ENCODE measurements at places on chromosomes 6 and 20. TPM values are rescaled to one million over a fixed set of nuclear protein-coding genes. Genes with fewer than 3 reads are reported as not detected.

The GCLC gene
- total RNA-seq = 44.4 TPM

The DOK5 gene
- 1.0 TPM for total RNA-seq

The ANKRD66 gene
- total RNA-seq = not detected

The STMND1 gene
- total RNA-seq = 22.1 TPM

GRCh38 chr20:17825252-17825959 lies 125.6 kb downstream of the BANF2 start:
- no peaks in the 10 kb centered on the region for H3K36me3 ChIP-seq
- H3K27ac ChIP-seq = no peak overlapping the region
- no peak for DNase-seq
- H3K27me3 ChIP-seq = no peaks in the 10 kb centered on the region

- H3K4me3 ChIP-seq = no peak overlapping the region
- H3K27ac ChIP-seq = no peak overlapping the region
- no peaks in the 10 kb centered on the region for H3K4me1 ChIP-seq
- DNase-seq = no peak
Measured at GRCh38 chr6:13355043-13355945, 27.0 kb upstream of the TBC1D7 start.

- no peak for DNase-seq
- no peaks in the 10 kb centered on the region for H3K36me3 ChIP-seq
- no peaks in the 10 kb centered on the region for H3K27me3 ChIP-seq
- no peak overlapping the region for H3K4me3 ChIP-seq
- H3K4me1 ChIP-seq = no peaks in the 10 kb centered on the region
- H3K27ac ChIP-seq = no peak overlapping the region
Measured at GRCh38 chr6:57298741-57299140, 18.7 kb upstream of the PRIM2 start.

DNA sequence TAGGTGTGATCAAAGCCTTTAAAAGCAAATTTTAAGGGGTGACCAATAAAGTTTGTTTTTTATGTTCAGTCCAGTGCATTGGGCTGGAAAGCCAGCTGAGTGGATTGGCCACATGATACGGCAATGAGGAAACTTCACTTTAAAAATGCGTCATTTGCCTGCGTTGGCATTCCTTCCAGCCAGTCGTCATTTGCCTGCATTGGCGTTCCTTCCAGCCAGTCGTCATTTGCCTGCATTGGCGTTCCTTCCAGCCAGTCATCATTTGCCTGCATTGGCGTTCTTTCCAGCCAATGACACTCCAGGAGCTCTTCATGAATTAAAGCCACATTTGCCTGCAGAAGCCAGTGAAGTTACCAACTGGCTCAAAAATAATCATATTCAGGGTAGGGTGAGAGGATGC lies 378.6 kb downstream of the SMOC2 start:
- H3K36me3 ChIP-seq = no peaks in the 10 kb centered on the region
- DNase-seq = no peak
- H3K4me1 ChIP-seq = no peaks in the 10 kb centered on the region
- no peak overlapping the region for H3K4me3 ChIP-seq
- H3K27ac ChIP-seq = no peak overlapping the region
